CMK (cell line): ENCODE measurements at places on chromosomes 4 and X.

- DNase-seq, result no peak
These were observed 7.7 kb downstream of the AMMECR1 start for GRCh38 chrX:110310000-110310790.

DNA sequence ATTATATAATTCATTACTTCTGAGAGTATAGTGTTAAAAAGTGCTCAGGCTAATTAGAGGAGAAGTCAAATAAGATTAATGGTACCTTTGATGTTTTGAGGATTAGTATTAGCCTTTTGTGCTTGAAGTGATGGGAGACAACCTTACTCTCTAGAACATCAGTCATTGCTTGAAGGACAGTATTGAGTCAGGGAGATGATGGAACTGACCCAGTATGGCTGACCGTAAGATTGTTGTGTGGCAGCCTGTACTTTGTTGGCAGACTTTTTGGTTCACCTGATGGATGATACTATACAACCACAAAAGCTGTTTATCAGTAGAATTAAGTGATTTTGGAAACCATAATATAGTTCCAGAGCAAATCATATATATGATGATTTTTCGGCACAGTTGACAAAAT is 9.9 kb downstream of the OGT start:
- no peak for DNase-seq

GRCh38 chr4:75995727-75996126 is 5.0 kb upstream of the SDAD1 start:
- no peak for DNase-seq

DNA sequence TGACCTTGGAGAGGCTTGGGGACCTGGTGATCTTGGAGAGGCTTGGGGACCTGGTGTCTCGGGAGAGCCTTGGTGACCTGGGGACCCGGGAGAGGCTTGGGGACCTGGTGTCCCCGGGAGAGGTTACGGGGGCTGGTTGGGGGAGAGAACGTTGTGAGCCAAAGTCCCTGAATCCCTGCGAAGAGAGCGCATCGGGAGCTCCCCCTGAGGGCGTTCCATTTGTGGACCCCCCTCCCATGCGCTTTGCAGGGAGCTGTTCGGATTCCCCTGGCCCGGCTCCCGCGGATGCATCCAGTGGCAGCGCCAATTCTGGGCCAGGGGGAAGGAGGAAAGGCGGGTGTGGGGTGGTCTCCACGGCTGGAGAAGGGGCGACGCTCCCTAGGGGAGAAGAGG is 13.3 kb downstream of the SHOX start:
- DNase-seq, result no peak

DNA sequence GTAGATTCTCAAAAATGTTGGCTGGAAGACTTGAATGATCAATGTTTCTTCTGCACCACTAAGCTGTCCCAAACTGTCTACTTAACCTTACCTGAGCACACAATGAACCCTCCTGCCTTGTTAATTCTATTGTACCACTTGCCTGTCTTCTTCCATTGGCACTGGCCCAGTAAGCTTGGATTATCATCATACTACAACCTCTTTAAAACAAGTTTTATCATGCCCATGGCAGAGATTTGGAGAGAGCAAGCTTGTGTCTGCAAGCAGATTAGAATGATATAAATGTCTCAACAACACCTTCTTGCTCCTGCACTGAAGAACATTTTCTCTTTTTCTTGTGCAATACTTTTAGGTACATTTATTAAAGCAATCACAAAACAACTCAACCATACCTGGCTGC is 74.0 kb upstream of the VMA21 start:
- DNase-seq, result no peak

DNA sequence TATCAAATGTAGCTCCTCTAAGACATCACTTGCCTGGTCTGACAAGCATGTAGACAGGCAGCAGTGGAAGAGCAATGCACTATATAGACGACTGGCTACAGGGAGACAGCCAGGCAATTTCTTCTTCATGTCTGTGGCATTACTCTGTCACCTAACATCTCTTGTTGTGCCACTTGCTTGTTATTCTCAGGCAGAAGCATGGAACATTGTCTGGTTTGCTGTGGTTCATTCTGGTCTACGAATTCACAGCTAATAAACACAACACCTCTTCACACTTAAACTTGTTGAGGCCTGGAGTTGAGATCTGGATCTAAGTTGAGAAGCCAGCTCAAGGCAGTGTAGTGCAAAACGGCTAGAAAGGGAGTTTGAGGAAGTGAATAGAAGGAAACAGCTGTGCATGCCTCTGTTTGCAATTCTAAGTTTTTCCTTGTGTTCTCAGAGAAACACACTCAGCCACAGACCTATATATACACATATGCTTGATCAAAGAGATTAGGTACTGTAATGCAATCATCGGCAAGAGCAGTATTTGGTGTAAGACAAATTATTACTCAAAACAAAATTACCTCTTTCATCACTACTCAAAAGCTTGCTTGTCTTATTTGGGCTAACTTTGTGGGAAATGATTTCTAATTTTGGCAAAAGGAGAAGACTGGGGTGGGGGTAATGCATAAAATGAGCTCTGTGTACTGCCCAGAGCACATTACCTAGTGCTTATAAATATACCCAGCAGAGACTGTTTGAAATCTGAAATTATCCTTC is 243.8 kb downstream of the PPP3CA start:
- no peak for DNase-seq

DNA sequence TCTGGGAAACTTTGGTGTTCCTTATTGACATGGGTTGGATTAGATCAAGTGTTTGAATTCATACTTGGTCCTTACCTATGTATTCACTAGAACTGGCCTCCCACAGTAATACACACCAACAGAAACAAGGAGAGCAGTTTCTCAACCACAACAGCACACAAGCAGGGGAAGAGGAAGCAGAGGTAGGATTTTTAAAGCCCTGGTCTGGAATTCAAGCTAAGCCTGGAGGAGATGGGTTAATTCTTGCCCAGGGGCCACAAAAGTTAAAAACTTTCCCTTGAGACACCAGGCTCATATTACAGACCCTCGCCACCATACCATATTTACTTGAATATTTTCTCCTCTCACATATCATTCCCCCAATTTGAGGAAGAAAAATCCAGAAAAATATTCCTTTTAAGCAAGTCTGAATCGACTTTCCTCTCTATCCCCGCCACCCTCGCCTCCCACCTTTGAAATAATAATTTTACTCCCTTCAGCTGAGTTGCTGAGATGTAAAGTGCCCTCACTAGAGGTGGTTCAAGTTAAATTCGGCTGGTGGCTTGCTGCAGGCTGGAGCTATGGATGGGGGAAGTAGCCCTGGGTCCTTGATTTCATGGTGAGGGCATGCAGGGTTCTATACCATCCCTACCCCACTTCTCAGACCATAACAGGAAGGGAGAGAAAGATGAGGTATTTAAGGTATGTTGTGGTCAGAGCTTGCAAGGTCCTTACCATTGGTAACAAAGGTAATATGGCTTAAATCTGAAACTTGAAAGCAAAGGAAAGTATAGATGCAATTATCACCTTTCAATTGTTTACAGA is 440.2 kb downstream of the INPP4B start:
- DNase-seq, result no peak

DNA sequence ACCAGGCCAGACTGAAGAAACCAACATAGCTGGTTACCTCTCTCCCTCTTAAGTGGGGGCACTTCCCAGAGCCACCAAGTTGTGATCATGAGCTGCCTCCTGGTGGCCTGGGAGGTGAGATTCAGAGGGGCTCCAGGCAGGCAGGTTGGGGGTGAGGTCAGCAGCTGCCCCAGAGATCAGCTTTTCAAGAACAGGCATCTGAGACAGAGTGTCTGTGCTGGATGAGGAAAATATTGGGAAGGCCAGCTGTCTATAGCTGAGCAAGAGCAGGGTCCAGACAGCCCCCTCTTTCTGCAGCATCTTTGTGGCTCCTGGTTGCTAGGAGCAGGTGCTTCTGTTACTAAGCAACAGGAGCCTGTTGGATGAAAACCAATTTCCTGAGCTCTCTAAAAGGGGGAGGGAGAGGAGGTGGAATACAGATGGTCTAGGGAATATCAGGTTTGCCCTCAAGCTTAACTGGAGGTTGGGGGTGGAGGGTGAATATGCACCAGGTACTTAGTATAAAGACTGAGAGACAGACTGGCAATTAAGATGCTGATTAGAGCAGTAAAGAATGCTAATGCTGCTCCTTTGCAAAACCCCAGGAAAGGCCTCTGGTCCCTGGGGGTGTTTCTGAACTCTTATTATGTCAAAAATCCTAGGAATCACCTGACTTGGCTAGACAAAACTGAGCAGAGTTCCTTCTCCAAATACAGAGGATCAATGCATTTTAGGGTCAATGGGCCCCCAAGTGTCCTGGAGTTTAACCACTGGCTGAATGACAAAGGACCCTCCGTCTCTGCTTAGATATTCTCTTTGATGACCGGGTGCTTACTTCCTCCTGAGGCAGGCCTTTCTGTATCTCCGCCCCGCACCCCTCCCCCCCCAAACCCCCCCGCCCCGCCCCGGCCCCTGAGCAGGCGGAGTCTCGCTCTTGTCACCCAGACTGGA is 21.4 kb downstream of the ZCCHC13 start:
- no peak for DNase-seq

GRCh38 chr4:19117022-19117421 is 1095.5 kb upstream of the LCORL start:
- DNase-seq, result no peak

DNA sequence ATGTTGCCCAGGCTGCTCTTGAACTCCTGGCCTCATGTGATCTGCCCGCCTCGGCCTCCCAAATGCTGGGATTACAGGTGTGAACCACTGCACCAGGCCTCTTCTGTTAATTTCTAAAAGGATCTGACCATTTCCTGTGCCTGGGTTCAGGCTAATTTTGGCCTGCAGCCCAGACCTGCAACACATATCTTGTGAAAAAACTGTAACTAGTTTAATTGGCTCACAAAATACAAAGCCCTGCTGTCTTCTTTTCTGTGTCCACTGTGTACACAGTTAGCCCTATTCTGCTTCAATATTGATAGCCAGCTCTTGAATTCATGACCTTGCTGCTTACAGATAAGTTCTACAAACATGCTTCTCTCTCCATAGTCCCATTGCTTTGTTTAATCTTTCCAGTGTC is 753.5 kb downstream of the PDHA2 start:
- DNase-seq, result no peak

DNA sequence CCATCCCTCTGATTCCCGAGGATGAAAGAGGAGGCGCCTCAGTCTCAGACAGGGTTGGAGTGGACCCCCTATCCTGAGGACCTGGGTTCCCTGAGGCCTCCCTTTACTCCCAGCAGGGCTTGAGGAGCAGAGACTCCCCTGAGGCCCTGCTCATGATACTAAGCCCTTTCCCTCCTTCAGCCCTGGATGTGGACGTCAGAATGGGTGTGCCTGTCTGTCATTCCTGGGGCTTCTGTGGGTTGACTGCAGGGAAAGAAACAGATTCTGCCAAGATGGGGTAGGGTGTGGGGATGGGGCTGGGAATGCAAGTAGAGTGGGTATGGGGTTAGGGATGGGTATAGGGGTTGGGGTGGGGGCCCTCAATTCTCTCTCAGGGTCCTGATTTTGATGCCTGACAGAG is 21.1 kb downstream of the MAGEA10 start:
- no peak for DNase-seq

GRCh38 chr4:19429684-19430083 is 822.0 kb upstream of the SLIT2 start:
- DNase-seq, result no peak

DNA sequence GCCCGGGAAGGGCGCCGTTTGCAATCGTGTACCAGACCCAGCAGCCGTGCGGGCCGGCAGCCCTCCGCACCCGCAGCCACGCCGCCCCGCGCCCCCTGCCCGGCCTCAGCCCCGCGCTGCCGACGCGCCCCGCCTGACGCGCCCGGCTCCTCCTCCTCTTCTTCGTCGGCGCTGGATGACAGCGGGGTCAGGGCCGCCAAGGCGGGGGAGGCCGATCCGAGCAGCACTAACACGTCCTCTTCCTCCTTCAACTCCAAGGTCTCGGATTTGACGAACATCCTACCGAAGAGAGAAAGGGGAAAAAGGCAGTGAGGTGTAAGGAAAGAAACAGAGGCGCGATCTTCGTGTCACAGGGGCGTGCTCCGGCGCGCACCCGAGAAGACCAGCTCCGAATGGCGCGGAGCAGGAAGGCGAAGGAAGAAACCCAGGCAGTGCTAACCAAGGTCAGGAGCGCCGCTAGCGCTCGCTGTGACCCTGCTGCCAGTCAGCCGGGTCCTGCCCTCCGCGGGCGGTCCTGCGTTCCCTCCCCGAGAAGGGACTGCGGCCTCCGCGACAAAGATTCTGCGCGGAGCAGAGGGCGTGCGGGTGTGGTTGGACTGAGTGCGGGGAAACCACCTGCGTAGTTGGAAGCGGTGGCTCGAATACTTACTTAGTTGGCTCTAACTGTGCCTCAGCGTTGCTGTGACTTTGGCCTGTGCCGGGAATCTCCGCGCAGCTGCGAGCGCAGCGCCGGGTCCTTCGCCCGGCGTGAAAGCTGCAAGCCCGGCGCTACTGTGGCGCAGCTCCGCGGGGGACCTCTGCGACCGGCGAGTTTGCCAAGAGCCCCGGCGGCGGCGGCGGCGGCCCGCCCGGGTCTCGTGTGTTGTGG is 548 bp downstream of the NEUROG2 start:
- DNase-seq, result no peak

DNA sequence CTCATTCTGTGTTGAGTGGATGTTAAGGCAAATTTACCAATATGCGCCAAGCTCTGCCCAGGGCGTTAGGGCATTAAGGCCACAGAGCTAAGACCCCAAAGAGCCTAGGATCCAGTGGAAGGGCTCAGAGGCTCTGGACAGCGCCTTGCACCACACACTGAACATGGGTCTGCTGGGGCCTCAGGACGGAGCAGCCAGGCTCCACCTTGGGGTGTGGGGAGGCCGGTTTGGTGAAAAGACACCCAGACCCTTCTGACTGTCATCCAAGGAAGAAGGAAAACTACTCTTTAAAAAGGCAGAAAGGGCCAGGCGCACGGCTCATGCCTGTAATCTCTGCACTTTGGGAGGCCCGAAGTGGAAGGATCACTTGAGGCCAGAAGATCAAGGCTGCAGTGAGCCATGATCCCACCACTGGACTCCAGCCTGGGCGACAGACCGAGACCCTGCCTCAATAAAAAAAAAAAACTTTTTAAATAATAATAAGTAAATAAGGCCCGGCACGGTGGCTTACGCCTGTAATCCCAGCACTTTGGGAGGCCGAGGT is 1.3 kb upstream of the MRFAP1 start:
- no peak for DNase-seq

DNA sequence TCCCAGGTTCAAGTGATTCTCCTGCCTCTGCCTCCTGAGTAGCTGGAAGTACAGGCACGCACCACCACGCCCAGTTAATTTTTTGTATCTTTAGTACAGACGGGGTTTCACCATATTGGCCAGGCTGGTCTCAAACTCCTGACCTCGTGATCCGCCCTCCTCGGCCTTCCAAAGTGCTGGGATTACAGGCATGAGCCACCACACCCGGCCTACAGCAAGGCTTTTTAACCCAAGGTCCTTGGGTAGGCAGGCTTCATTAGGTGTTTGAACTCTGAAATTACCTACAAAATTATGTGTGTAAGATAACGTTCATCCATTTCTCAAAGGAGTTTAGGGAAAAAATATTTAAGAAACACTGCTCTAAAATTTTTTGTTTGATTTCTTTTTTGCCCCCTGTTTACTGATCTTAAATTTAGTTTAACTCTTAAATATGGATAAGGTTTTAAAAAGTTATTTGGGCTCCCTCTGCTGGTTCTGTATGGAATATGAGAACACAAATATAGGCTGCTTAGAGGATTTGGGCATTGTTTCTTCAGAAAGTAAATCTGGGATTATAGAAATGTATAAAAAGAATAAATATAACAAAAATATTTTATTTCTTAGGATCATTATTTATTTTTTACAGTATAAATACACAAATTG is 92.8 kb downstream of the CBR4 start:
- DNase-seq, result no peak
